ENCODE measurements at places on chromosomes 11 and 22.
A peak's percentile ranks its signal among the peaks of the same experiment; 100 is the strongest.

- no peak for DNase-seq
Observed at GRCh38 chr11:11073996-11074395, 216.1 kb upstream of the ZBED5 start.

DNA sequence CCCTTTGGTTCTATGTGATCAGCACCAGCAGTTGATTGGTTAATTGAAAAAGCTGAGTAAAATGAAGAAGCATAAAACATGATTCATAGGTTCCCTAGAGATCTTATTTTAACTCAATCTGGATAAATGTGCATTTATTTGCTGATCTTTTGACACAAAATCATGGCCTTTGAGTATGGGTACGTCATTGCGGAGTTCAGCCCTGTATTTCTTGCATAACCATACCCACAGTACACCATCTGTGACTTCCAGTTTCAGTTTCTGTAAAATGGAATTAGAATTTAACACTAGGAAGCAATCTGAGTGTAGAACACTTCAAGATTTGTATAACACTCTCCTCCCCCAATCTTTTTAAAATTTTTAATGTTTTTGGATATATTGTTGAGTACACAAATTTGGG lies 358.2 kb downstream of the DDX10 start:
- DNase-seq = no peak

DNA sequence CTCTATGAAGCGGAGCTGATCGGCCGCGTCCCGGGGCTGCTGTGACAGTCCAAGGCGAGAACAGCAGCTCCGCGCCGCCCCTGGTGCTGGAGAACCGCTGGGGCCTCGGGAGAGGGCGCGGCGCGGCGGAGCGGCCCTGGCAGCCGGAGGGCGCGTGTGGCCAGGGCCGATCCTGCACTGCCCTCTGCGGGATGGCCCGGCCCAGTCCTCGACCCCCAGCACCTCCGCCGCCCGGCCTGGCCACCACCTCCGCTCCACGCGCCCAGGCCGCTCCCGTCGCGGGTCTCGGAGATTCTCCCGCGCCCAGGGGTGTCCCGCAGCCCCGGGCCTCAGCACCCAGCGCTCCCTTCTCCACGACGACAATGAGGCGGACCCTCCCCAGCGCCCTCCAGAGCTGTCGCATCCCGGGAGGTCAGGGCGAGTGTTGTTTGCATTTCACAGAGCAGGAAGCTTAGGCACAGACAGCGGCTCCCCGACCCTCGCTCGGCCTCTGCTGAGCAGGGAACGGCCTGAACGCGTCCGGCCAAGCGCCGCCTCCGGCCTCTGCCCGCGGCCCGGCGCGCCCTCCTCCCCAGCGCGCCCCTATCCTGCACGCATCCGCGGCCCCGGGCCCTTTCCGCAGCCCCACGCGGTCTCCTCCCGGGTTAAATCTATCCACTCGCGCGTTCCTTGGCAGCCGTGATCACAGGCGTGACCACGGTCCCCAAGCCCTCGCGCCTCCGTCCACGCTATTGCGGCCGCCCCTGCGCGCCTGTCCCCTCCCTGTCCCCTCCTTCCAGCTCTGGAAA lies 109.7 kb downstream of the WNT7B start:
- no peak for DNase-seq

- no peak for DNase-seq
Observed at GRCh38 chr11:35163702-35164496, 24.9 kb downstream of the CD44 start.

GRCh38 chr11:2314525-2315394 lies 12.9 kb downstream of the TSPAN32 start:
- peak; percentile 6 for DNase-seq
